ENCODE measurements at places on chromosomes 4 and X.
A peak's percentile ranks its signal among the peaks of the same experiment; 100 is the strongest.

DNA sequence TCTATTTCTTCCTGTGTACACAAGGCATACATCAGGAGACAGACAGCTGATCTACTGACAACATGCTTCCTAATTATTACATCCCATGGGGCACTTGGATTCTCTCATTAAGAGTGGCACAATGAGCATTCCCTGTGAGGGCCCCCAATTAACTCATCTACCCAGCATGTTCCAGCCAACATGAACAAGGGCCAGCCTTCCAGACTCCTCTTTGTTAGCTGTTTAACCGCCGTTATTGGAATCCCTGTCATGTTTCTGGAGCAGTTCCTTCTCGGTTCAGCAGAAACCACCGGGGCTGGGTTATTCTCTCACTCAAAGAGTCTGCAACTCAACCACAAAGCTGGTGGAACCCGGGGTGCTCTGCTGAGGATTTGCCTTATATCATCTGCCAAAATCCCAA, 9.9 kb upstream of the GPM6B start:
- DNase-seq, result no peak

DNA sequence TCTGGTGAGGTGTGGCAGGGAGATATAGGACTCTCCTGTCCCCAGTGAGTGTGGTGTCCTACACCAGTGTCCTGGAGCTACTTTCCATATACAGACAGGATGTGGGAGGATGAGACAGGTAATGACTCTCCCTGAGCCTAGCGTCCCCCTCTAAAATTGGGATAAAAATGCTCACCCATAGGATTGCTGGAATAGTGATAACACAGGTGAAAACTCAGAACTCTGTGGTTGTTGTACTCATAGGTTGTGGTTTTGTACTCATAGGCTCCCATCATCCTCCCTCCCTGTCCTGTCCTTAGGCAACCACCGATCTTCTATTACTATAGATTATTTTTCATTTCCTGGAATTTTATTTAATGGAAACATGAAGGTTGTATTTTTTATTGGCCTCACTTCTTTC, 60.7 kb upstream of the NXF3 start:
- no peak for DNase-seq

GRCh38 chr4:186651181-186651603, 72.5 kb downstream of the FAT1 start:
- no peak for DNase-seq

DNA sequence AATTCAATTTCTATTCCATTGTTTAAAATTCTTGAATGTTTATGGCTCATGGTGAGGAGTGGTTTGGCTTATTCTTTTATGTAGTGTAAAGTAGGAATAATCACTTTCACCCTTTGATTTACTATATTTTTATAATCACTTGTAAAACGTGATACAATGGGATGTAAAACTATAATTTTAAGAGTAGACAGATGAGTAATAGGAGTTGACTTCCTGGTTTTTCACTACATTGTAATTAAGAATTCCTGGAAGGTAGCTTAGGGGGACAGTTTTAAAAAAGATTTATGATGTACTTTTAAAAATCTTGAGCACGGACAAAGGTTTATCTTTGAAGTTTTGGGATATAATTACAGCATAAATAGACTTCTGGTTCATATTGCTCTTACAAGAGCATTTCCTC, 65.3 kb downstream of the PDGFC start:
- no peak for DNase-seq

DNA sequence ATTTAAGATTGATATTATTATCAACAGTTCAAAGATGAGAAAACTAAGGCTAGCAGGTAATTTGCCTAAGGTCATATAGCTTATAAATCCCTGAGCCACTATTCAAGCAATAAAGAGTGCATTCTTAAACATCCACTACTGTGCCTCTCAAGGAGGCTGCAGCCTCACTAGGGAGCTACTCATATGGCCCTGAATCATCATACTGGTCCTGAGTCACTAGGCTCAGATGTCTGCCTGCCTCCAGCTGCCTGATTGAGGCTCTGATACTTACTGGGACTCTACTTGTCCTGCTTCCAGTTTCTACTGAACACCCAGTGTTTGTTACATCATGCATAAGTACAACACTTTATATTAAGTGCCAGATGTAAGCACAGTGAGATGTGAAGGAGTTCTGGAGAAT, 110.7 kb downstream of the AASDH start:
- no peak for DNase-seq

DNA sequence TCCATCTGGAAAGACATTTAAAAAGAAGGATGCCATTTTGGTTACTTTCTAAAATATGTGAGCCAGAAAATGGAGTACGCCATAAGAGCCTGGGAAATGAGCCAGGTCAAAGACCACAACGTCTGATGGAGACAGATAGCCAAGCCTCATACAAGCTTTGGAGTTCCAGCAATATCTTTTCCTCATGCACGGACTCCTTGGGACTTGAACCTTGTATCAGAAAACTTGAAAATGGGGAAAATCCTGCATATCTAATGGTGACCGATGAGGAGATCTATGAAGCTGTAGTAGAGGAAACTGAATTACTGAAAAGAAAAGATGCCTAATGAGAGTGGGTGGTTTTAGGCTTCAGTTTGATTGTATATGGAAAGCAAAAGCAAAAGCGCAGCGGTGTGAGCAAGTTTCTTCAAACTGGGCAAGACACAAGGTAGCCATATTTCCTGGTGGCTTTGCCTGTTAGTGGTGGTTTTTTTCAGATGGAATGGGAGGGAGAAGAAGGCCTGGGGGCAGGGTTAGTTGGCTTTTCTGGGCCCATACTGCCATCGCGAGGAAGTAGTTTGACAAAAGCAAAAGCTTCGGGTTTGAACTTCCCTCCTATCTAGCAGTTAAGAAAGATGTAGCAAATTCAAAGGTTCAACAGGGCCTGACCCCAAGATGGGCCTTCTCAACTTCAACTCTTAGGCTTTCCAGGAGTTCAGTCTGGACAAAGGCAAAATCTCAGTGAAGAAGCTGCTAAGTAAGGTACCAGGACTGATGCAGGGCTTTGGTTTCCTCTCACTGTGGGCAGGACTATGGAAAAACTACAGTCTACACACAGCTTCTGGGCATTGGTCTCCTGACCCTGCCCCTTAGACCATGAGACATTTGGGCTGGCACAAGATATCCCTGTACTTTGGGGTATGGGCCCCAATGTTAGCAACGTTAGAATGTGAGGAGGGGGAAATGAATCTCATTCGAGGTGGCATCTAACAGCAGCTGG, 210.0 kb upstream of the STK26 start:
- DNase-seq, result peak; percentile 29
